Bronchial epithelial cell (primary cell): ENCODE measurements at places on chromosomes 6 and 20. TPM values are rescaled to one million over a fixed set of nuclear protein-coding genes. Genes with fewer than 3 reads are reported as not detected.
A peak's percentile ranks its signal among the peaks of the same experiment; 100 is the strongest.

ATAT1 gene
- 1.8 and 2.9 TPM in 2 replicates for total RNA-seq

DNA sequence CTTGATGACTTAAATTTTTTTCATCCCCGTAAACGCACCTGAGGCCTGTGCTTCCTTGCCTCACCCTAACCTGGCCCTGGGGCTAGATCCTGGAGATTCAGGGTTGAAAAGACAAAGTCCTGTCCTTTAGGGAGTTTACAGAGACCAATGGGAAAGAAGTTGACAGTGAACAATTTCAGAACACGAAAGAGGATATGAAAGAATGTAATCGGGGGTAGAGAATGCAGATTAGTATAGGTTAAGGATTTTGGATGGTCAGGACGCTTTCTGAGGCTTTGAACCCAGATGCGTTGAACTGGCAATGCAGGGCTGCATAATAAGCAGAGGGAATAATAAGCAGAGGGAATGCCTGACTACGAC, 1.7 kb upstream of the FBXO5 start:
- no peak for DNase-seq

DNA sequence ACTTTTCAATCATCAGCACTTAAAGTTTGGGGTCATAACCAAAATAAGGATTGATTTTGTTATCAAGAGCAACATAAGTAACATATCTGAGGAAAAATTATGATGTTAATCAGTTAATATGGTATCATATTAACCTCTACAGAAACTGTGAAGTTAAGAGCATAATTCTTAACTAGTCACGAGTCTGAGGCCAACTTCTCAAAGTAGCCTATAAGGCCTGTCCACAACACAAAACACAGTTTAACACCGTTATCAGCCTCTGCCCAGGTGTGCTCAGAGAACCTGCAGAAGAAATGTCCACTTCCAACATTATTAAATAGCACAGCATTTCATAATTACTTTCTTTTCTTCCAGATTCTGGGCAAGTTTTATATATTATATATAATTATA, 1.1 kb downstream of the STX7 start:
- peak; percentile 8 for DNase-seq

DNA sequence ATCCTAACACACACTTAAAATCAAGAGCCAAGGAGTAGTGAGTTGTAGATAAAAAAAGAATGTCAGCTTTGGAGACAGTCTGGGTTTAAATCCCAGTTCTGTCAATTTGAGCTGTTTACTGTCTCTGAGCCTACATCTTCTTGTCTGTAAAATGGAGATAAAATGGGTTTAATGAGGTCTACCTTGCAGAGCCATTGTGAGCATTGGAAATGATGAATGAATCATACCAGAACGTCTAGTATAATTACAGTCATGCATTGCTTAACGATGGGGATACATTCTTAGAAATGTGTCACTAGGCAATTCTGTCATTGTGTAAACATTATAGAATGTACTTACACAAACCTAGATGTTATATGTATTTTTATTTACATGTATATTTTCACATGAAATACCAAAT, 17.6 kb upstream of the SGK2 start:
- peak; percentile 93 for DNase-seq

ZSCAN16 gene
- 9.5 and 11.1 TPM in 2 replicates for total RNA-seq

DNA sequence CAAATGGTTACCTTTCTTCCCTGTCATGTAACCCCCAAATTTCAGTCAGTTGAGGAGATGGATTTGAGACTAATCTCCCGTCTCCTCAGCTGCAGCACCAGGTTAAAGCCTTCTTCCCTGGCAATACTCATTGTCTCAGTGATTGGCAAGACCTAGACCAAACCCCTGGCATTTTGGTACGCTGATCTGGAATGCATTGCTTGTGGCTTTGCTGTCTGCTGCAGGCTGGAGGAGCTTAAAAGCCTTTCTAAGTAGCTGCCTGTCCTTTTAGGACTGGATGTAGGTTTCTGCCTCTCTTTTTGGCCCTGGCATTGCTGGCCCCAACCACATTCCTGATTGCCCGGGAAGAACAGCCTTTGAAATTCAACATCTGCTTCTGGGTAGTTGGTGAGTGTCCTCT, 729.6 kb upstream of the GJE1 start:
- no peak for DNase-seq

- DNase-seq = no peak
Observed at GRCh38 chr6:5302220-5302946, 41.1 kb downstream of the FARS2 start.

DNA sequence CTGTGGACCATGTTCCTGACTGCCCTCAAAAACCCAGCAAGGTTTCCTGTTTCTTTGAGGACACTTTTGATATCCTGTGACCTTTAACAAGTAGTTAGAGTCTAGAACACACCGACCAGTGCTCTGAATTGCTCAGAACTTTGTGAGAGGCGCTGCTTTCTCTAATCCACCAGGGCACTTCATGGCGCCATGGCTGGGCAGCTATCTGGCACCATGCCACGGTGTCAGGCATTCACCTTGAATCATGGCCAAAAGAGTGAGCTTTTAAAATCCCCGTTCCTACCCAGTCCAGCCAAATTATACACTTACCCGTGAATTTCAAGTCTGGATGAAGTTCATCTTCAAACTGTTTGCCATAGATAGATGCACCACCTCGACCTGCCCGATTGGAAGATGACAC, 17.0 kb upstream of the CPNE5 start:
- DNase-seq = no peak

- no peak for DNase-seq
Observed at GRCh38 chr6:54428431-54428830, 120.2 kb downstream of the TINAG start.

WFDC5 gene
- 0.79 and 4.1 TPM in 2 replicates for total RNA-seq

GRCh38 chr6:151096691-151097606, 142.8 kb upstream of the AKAP12 start:
- peak; percentile 6 for DNase-seq

GRCh38 chr20:49969234-49969633, 13.5 kb upstream of the SNAI1 start:
- peak; percentile 18 for DNase-seq

GRCh38 chr6:49327005-49327404, 136.0 kb downstream of the MMUT start:
- peak; percentile 66 for DNase-seq

DNA sequence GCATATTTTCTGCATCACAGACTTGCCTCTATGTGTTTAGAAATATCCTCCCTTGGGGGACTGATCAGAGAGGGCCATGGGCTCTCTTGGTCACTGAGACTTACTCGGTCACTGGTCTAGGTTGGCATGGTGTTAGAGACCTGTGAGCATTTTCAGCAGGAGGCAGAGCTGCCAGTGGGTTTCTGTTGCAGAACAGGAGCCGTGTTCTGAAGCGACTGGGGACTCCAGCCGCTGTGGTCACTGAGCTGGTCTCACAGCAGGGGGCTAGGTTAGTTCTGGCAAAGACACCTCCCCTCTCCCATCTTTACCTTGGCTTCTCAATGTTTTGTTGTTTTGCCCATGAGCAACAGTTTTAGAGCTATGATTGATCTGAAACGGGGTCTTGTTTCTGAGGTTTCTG, 8.7 kb downstream of the TMEM181 start:
- DNase-seq = no peak

FAM209A gene
- total RNA-seq = 0.26 TPM in 1 of 2 replicates, not detected in the other

DNA sequence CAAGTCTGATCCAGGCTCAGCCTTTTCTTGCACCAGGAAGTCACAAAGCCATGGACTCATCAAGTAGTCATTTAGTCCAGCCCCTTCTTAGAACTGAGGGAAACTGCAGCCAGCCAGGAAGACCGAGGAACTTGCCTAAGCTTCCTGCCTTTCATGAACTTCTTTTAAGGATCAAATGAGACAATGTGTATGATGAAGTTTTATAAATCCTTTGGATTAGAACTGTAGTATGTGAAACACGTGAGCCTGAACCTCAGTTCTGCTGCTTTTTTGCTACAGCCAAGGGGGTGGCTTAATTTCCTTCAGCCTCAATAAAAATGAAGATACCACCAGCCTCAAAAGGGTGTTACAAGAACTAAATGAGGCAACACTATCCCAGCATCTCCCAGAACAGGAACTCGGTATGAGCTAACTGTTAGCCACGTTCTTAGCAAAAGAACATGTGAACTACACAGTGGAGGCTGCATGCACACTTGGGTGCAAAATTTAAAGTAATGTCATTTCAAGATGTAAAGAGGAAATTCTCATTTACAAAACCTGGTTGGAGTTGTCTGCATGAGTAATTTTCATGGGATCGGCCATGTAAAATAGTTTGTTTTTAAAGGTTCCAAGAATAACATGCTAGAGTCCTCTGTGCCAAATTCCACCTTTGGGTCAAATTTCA, 76.0 kb upstream of the TBC1D7 start:
- DNase-seq = peak; percentile 74

DNA sequence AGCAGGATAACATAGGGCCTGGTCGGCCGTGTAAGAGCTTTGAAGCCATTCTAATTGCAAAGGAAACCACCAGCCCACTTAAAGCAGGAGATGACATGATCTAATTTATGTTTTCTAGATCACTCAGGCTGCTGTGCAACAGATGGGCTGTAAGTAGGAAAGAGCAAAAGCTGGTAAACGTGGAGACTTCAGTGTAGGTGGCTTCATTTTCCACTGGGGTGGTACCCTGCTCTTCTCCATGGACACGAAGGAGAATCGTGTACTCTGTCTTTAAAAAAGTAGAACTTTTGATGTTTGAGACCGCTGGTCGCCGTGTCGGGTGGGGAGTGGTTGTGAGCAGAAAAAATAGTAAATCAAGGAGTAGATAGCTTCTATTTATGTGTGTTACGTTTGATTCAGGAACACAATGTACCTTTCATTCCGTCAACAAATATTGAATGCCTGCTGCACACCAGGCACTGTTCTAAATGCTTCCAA, 6.4 kb downstream of the CASS4 start:
- DNase-seq = no peak
